ENCODE measurements at places on chromosomes 12 and 14.

DNA sequence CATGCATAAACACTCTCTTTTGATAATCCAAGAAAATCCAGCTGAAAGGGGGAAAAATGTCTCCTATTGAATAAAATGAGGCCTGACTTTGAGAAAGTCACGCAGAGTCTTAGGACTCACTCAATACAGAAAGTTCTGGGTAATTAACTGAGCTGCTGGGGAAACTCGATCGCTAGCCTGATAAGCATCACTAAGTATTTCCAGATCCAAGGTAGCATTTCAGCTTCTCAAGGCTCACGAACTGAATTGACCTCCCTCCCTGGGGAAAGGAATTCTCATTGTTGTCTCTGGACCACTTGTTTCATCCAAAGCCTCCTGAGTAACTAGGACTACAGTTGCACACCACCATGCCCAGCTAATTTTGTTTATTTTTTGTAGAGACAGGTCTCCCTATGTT is 13.8 kb upstream of the ANAPC5 start:
- DNase-seq = no peak

GRCh38 chr12:109770104-109770860 is 56.7 kb downstream of the FAM222A start:
- no peak for DNase-seq

- DNase-seq = no peak
Observed at GRCh38 chr12:12839003-12839395, 25.9 kb downstream of the DDX47 start.

GRCh38 chr12:22459838-22460490 is 84.4 kb downstream of the C2CD5 start:
- no peak for DNase-seq

DNA sequence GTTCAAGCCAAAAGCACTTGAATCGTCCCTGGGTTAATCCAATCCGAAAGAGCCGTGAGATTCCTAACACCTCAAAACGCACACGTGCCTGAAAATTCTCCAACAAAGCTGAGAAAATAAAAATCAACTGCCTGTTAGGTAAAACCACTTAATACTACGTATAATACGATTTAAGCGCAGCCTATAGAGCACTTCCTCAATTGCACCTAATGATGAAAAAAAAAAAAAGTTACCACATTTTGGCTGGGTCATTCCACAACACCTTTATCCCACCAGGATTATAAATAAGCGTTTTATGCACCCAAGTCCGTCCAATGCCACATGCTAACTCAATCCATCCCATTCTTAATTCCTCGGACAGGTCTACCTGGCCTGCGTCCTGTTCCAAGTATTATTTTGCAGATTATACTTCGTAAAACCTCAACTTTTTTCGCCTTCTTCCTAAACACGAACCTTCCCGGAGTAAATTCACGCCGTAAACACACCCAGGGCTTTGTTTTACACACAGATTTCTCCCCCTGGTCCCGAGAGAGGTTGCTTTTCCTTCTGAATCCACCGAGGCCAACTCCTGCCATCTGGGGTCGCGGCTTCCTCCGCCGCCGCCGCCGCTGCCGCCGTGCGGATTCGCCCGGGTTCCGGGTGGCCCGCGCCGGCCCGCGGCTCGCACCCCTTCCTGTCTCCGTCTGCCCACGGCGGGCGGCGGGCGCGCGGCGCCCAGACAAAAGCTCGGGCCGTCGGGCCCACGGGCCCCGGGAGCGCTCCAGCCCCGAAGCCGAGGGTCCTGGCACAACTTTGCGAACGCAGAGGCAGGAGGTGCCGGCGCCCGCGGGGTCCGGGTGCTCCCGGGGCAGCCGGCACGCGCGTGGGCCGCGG is 66.2 kb downstream of the RNF34 start:
- peak; percentile 60 for DNase-seq

DNA sequence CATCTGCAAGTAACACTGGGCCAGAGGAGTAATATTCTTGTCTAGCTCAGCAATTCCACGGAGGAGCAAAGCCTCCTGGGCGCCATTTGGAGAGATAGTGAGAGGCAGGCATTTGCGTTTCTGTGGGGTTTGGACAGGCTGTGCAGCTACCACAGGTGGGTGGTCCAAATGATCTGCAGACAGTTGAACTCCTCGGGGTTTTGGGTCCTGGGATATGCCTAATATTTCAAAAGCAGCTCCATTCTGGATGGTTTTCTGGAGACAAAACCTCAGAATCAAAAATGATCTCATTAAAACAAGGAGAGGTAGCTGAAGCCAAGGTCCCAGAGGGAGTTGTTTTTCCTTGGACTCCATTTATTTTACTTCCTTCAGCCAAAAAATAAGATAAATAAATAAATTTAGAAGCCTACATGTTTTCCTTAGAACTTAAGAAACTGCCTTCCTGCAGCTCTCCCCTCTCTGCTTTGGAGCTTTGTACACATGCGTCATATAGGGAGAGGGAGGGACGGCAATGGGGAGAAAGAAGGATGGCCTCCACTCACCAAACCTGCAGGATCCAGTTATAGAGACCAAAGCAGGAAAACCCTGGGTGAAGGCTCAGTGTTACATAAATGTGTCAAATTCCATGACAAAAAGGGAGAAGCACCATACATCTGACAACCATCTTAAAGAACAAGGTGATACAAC is 227.3 kb upstream of the DAAM1 start:
- DNase-seq = no peak

DNA sequence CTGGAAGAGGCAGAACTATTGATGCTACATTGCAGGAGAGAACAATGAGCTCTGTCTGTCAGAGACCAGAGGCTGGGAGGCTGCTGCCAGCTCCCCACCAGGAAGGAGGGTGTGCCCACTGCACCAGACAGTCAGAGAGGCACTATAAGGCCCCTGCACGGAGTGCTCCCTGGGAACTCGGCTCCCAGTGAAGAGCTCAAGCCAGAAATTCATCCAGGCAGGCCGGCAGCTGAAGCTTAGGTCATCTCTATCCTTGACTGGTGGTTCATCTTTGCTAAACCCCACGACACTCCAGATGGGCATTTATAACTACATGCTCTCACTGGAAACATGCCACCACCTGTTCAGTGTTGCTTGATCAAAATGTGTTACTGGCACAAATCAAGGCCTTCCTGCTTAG is 65.1 kb upstream of the GPATCH2L start:
- no peak for DNase-seq

DNA sequence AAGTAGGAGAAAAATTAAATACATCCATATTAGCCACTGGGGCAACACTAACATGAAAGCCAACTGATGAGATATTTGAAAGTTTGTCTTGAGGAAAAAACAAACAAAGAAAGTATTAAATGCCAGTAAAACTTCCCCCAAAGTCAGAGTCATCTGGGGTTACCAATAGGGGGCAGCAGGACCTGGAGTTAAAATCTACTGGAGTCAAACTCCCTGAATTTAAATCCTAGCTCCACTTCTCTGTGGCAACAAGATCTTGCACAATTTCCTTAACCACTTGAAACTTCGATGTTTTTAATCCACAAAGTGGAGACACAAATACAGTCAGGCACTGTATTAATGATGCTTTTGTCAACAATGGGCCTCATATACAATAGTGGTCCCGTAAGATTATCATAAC is 14.4 kb downstream of the PLEKHG7 start:
- DNase-seq = no peak

GRCh38 chr14:99346470-99347080 is 74.6 kb upstream of the BCL11B start:
- no peak for DNase-seq

- no peak for DNase-seq
Observed at GRCh38 chr14:72709916-72710611, 183.8 kb downstream of the DPF3 start.

DNA sequence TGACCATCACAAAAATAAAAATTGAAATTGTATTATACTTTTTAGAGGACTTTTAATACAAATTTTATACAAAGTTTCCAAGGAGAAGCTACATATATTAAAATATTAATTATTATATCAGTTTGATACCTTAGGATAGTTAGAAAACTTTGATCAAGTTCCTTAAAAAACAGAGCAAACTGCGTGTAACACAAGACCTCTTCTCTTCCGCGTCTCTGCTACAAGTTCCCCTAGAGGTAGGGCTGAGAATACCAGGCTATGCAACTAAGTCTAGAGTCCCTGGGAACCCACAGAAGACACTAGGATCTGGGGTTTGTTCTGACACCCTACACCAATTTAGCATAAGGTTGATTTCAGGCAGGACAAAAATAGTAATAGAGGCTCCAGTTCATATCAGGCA is 319.0 kb downstream of the FOXG1 start:
- DNase-seq = no peak

DNA sequence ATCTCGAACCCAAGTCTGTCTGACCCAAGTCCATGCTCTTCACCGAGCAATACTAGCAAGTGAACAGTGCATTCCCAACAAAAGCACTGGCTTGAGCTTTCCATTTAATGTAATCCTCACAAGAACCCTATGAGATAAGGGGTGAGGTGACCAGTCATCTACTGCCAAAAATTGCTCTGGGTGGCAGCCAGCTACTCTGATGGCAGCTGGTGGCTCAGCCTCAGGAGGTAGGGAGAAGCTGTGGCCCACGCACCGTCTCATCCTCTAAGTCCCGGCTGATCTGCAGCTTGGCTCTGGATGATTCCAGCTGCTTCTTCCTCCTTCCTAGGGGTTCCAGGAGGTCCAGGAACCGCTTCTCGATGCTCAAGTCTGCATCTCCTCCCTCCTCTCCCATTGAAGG is 75.2 kb downstream of the PLEKHG3 start:
- no peak for DNase-seq

GRCh38 chr12:83664650-83665049 is 977.9 kb downstream of the TMTC2 start:
- DNase-seq = no peak

GRCh38 chr12:10196210-10196609 is 16.5 kb upstream of the GABARAPL1 start:
- no peak for DNase-seq

DNA sequence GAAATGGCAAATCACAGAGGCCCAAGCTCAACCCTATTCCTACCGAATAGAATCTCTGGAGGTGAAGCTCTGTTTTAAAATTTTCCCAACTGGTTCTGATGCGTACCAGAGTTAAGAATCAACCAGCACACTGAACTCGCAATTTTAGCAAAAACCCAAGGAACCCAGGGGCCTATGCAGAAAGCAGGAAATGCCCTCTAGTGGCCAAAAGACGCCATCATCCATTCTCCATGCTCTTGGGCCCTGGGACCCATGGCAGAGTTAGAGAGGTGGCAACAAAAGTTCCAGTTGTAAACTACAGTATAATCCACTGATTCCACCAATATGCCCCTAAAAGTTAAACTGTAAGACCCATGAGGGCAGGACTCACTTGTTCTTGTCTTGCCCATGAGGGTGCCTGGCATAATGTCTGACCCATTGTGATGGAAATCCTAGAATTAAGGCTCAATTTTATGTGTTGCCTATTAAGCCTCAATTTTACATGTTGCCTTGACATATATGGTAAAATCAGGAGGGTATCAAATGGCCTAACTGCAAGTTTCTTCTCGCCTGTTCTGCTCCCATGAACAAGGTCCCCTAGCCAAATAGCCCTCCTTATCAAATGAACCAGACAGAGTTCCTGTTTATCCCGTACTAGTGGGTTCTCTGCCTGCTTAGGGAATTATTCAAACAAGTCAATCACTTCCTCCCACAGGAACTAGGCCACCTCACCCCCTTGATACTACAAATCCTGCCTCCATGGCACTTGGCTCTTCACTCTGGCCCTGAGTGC is 137.5 kb upstream of the CPM start:
- DNase-seq = peak; percentile 63

DNA sequence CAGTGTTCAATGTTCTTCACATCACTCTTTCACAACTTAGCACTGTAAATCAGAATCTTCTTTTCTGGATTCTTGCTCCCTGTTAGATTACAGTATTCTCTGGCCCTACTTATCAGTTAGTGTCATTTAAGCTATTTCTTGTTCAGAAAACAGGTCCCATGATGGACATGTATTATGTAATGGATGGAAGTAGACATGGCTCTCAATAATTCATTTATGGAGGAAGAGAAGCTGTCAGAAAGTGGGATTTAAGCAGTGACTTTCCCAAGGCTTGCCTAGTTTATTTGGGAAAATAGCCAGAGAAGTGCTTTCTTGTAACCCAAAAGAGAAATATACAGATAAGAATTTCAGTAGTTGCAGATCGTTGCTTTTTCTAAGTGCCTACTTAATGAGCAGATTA is 1.6 kb downstream of the ERC1 start:
- DNase-seq = no peak

DNA sequence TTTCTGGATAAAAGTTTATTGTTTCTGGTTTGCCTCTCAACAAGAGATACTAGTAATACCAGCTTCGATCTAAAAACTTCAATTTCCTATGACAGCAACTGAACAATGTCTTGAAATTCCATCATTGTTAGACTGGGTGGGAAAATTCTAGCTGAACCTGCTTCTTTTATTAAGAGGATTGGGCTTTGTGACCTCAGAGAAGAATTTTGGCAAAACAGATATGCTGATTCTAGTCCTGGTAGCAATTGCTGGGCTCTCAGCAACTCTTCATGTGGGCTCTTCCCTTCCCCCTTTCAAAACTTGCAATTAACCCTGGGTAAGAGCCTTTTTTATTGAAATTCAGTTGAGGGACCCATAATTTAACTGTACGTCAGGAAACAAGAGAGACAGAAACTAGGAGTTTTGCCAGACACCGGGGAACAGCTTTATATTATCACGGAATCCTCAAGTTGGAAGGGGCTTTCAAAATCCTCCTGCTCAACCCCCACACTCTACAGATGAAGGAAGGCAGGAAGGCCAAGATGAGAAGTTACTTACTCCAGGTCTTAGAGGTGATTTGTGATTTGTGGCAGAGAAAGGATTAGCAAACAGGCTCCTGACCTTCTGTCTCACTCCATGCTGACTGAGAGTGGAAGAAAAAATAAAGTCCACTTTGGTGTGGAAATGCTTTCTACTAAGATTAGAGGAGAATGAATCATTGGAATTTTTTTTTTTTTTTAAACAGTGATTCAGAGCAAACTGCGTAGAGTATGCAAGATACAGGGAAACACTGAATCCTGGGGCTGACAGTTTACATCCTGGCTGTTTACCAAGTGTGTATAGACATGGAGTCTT is 239.0 kb upstream of the ATP2B1 start:
- no peak for DNase-seq

DNA sequence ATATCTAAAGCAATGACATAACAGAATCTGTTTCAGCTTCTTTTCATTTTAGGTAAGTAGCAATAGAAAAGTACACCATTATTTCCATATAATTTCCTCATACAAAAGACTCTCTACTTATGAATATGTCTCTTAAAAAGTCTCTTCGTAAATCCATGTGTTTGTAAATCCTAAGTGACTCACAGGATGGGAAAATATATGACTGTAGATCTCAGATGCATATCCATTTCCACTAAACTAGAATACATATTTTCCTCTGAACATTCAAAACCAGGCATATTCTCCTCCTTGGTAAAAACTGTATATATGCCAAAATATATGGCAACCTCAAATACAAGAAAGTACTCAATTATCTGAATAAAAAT is 93.6 kb downstream of the TXNDC16 start:
- no peak for DNase-seq

DNA sequence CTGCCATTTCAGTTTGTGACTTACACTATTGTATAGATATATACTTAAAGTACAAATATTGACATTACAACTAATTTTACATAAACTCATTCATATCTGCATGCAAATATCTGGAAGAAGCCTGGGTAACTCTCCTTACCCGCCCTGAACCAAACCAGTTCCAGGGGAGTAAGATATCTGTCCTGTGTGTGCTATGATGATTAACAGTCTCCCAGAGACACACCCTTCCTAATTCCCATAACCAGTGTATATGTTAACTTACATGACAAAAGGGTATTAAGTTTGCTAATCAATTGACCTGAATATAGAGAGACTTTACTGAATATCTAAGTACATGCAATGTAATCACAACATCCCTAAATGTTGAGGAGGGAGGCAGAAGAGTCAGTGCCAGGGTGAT is 23.0 kb downstream of the PRB3 start:
- no peak for DNase-seq

All from activated CD4-positive, alpha-beta memory T cell treated with anti-CD3 and anti-CD28 coated beads, Interleukin-2, amount 10 ng/mL, durations not matched to agents 7 days and 5 days (primary cell).